Right renal cortex interstitium (tissue), 3 donors: ENCODE measurements at places on chromosomes 5 and 9. TPM values are rescaled to one million over a fixed set of nuclear protein-coding genes. Genes with fewer than 3 reads are reported as not detected.

- no peak for DNase-seq
Measured at GRCh38 chr9:70093944-70094343, 50.3 kb downstream of the MAMDC2 start.

DNA sequence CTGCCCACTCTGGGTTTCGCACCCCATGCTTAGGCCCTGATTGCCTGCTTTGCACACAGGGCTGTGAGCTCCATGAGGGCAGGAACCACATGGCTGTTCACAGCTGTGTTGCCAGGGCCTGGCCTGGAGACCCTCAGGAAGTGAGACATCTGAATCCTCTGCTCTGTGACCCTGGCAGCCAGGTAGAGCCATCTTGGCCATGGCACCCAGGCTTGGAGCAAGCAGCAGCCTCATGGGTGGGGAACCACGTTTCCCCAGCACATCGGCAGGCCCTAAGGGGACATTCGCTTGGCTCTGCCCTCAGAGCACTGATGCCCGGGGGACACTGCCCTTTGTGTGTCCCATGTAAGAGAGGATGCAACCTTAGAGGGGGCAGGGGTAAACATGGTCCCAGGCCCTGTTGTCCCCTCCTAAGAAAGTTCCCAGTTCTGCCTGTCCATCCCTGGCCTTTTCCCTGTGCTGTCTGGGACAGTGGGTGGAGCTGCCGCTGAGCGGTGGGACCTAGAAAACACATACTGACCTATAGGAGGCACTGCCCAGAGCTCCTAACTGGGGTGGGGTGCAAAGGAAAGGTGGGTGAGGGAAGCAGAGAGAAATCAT is 144.1 kb upstream of the IER5L start:
- no peak for DNase-seq

- no peak for DNase-seq
Measured at GRCh38 chr5:57665146-57665936, 182.7 kb upstream of the ACTBL2 start.

DNA sequence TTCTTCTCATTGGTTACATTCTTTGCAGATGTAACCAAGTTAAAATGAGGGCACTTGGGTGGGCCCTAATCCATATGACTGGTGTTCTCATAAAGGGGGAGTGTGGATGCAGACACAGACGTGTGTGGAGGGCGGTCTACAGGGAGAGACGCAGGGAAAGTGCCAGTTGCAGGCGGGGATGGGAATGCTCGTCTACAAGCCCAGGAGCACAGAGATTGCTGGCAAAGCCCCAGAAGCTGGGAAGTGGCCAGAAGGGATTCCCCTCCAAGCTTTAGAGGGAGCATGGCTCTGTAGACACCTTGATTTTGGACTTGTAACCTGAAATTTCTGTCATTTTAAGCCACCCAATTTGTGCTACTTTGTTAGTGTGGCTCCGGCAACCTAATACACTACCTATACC is 96.8 kb upstream of the CTSL start:
- no peak for DNase-seq

DNA sequence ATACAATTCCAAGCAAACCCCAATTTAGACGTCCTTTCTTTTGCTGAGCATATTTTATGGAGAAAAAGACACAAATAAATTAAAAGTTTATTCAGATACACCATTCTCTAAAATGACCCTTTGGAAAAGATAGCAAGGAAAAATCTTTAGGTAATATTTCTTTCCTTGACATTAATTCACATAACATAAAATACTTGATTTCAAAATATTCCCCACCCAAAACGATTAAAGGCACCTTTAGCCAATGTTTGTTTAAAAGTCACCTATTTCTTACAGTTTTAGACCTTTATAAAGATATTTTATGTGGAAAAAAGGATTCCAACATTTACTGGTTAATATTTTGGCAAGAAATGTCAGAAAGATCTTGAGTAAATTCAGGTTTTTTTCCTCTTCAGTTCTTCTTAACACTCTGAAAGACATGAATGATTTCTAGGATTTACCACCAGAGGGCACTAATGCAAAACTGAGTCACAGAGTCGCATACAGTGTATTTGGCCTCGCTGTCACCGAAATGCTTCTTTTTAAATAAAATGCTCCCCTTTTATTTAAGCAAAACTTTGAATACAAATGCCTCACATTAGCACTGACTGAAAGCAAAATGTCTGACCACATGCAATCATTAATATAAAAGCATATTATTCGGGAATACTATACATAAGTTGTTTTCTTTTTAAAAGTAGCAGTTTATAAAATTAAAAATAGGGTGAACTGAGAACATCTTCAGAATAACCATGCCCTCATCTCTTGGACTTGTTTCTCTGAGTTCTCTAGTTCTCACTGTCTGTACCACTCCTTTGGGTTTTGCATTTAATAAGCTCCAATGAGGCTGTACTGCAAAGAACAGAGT is 122.5 kb downstream of the SLC1A3 start:
- DNase-seq = peak; percentile 60

The PAEP gene
- polyA plus RNA-seq = not detected

The RLN2 gene
- polyA plus RNA-seq = 3.0 TPM

The RABL6 gene
- 58.6 TPM for polyA plus RNA-seq
